ENCODE measurements at places on chromosomes 13 and 19.

DNA sequence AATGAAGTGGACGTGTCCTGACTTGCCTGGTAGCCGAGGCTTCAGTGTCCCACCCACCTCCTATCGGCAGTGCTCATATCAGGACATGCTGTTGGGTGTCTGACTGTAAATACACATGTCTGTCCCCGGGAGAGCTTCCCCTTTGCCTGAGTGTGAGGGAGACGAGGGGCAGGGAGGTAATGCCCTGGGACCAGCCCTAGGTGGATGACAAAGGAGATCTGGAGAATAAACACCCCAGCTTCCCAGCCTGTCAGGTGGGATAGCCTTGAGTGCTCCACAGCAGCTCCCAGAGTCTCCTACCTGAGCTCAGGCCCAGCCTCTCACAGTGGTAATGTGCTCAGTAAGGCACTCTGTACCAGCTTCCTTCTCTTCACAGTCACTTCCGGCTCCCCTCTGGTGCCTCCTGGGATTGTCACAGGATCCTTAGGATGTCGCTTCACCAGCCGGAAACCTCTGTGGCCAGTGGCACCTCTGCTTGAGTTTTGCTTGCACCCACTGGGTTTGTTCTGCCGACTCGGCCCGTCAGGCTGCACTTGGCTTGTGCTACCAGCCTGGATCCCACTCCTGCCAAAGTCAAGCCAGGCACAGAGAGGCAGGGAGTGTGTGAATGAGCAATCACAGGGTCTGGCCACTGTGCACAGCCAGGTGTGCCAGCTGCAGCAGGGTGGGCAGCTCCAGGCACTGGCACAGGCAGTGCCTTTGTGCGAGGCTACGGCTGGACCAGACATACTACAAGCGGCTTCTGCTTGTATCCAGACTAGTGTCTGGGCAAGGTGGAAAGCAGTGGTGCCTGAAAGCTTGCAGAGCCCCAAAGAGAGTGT is 54.4 kb upstream of the RGCC start:
- DNase-seq = no peak

GRCh38 chr13:81388400-81388799 is 1047.5 kb upstream of the SPRY2 start:
- DNase-seq = no peak

GRCh38 chr13:47457626-47458025 is 543.4 kb downstream of the SUCLA2 start:
- no peak for DNase-seq

DNA sequence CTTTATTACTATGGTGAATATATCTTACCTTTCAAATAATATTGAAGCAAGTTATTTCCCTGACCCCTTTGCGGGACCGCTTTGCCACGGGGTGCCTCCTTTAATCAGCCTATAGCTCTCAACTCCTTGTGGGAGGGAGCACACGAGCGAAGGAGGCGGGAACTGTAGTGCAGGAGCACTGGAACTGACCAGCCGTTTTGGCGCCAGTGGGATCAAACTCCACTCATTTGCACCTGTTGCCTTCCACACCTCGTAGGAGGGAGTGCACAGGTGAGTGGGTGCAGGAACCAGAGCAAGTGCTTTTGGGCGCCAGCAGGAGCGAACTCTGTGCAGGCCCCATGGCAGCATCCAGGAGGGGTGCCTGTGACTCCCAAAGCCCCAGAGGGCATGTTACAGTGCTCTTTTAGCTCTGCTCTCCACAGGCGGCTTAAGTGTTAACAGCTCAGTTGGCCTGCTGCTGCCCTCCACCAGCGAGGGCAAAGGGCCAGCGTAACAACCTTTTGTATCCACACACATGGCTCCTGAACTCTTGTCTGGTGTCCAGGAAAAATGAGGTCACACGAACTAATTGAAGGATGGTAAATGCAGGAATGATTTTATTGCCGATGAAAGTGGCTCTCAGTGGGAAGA is 206.9 kb downstream of the GGACT start:
- no peak for DNase-seq

DNA sequence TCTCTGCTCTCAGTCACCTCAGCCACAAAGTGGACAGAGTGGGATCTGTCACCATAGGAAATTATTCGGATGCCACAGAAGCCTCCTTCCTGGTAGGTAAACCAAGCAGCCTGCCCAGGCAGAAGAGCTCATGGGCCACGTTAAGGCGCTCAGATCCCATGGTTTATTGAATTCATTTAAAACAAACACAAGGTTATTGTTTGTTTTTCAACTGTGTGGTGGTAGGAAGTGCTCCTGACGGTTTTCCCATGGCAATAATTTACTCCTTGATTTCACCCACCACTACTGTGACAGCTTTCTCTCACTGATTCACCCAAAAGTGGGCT is 14.4 kb downstream of the BCAM start:
- DNase-seq = no peak

GRCh38 chr13:51825681-51826254 is 19.2 kb downstream of the TMEM272 start:
- DNase-seq = no peak

- no peak for DNase-seq
Measured at GRCh38 chr13:75194717-75195462, 287.1 kb downstream of the TBC1D4 start.

- no peak for DNase-seq
Measured at GRCh38 chr19:44588771-44589112, 24.6 kb upstream of the IGSF23 start.

GRCh38 chr13:102097708-102098107 is 304.1 kb downstream of the FGF14 start:
- no peak for DNase-seq

DNA sequence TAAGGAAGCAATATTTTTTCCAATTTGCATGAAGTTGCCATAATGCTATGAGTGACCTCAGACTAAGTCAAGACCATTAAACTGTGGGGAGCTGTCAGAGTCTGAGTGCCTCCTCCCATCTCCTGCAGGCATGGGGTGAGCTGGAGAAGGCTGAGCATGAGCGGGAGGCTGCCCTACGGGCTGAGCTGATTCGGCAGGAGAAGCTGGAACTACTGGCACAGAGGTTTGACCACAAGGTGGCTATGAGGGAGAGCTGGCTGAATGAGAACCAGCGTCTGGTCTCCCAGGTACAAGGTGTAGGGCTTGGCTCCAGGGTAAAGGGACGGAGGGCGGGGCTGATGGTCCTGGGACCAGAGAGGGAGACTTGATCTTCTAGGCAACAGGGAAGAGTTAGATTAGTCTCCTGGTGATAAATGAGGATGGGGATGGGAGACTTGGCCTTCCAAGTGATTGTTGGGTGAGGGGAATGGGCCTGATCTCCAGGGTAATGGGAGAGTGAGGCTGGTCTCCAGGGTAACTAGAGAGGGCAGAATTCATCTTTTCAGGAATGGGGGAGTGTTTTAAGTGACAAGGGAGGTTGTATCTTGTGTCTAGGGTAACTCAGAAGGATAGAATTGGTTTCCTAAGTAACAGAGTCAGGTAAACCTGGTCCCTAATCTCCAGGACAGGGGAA is 36.0 kb downstream of the SPTBN4 start:
- DNase-seq = no peak

DNA sequence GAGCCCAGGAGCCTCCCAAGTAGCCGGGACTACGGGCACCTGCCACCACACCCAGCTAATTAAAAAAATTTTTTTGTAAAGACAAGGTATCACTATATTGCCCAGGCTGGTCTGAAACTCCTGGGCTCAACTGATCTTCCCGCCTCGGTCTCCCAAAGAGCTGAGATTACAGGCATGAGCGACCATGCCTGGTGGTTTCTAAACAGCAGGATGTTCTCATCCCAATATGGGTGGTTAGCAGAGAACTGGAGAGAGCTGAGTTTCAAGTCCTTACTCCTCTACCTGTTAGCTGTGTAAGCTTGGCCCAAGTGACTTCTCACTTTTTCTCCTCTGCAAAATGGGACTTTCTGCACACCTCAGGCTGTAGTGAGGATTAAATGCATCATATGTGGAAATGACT is 8.0 kb downstream of the TMEM91 start:
- DNase-seq = no peak

DNA sequence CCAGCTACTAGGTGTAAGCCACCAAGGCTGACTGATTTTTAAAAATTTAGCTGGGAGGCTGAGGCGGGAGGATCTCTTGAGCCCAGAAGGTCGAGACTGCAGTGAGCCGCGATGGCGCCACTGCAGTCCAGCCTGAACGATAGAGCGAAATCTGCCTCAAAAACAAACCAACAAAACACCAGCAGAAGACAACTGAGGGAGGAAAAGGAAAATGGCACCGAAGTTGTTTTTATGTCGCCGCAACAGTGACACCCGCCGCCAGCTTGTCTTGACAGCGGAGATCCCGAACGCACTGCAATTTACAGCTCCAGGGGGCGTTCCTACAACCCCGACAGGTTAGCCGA is 298 bp upstream of the FAM98C start:
- DNase-seq = no peak

DNA sequence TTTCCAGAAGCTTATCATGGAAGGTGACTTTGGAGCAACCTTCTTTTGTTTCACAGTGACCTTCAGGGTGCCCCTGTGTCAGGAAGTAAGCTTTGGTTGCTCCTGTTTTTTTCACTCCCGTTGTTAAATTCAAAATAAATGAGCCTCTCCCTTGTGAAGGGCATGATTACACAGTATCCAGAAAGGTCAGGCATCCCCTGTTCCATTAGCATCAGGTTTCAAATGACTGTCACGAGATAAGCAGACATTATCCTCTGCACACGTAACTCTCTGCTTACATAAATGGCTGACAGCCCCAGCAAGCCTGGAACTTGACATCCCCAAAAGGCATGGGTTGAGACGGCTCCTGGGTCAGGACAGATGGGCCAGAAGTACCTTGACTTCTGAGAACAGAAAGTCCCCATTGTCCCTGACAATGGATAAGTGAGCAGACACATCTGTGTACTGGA is 52.0 kb downstream of the RAB20 start:
- no peak for DNase-seq

GRCh38 chr13:106528718-106529414 is 6.6 kb downstream of the EFNB2 start:
- no peak for DNase-seq

DNA sequence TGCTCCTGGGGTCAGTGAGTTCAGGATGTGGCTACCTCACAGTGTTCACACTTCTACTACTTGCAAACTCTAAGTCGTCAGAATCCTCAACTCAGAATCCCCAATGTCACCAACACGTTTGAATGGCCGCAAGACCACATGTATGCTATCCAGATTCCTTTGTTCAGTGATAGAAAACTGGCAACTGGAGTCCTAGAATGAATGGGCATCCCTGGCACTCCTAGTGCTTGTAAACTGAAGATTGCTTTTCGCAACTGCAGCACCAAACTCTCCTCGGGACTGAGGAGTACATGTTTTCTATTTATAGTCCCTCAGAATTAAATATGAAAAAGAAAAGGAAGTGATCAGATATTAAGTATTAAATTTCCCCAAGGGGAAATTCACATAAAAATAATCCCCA is 4.9 kb downstream of the SMAD9 start:
- DNase-seq = no peak

DNA sequence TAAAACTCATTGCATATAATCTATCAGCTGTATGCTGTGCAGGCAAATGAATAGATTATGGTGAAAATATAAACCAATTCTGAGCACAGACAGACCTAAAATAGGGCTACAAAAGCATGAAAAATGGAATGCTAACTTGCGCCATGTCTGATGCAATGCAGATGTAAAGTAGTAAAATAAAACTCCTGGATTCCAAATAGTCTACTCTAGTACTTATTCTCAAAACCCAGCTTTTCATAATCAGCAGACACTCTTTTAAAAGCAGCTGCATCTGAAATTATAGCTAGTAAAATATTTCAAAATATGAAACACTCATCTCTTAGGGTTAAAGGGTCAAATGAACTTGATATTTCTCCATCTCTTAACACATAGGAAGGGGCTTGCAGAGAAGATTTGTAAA is 4.7 kb upstream of the POMP start:
- DNase-seq = no peak

- no peak for DNase-seq
Measured at GRCh38 chr13:101301053-101301452, 115.3 kb downstream of the NALCN start.

- DNase-seq = no peak
Measured at GRCh38 chr19:50975766-50976165, 6.4 kb upstream of the KLK6 start.

GRCh38 chr13:48644141-48644540 is 9.6 kb upstream of the CYSLTR2 start:
- DNase-seq = no peak

GRCh38 chr19:17025991-17026658 is 485 bp downstream of the CPAMD8 start:
- no peak for DNase-seq

- DNase-seq = no peak
Measured at GRCh38 chr19:35048911-35049411, 7.4 kb downstream of the HPN start.

- DNase-seq = no peak
Measured at GRCh38 chr19:2060884-2061494, 9.9 kb upstream of the MKNK2 start.

GRCh38 chr13:21812192-21812626 is 141.3 kb downstream of the FGF9 start:
- no peak for DNase-seq

DNA sequence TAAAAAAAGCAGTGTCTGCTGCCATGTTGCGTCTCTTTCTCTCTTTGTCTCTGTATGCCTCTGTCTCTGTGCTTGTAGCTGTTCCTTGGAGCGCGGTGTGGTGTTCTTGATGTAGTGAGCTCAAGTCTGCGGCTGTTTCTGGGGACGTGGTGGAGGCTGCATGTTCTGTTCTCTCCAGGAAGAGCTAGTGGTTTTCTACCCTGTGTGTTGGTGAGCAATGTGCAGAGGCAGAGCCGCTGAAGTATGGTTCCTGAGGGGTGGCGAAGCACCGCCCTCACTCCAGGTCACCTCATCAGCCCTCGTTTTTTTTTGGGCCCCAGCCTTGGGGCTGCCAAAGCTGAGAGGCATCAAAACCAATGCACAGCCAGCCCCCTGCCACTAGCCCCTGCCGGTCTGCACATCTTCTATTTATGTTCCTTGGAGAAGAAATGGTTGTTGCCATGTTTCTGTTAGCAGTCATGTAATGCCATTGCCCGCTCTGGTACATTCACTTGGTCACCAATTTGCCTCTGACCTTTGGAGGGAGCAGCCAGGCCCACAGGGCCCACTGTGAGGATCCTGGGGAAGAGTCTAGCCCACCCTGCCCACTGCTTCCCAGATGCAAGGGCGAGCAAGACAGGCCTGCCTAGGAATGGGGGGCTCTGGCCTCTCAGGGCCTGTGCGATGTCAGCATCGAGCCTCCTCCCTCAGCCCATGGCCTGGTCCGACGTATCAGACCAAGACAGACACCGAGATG is 7.2 kb downstream of the HNRNPL start:
- DNase-seq = no peak

- DNase-seq = no peak
Measured at GRCh38 chr19:29309637-29310036, 96.7 kb upstream of the UQCRFS1 start.

- no peak for DNase-seq
Measured at GRCh38 chr19:46463516-46463915, 7.8 kb downstream of the PNMA8A start.

DNA sequence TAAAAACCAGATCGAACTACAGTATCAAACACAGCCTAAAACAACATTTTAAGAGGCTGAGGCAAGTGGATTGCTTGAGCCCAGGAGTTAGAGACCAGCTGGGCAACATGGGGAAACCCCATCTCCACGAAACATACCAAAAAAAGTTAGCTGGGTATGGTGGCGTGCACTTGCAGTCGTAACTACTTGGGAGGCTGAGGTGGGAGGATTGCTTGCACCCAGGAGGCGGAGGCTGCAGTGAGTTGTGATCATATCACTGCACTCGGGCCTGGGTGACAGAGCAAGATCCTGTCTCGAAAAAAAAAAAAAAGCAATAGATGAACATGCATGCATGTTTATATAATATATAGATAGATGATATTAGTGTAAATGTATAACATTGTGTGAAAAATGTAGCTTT is 5.2 kb upstream of the MRPS31 start:
- no peak for DNase-seq

GRCh38 chr13:73945382-73945781 is 188.8 kb downstream of the KLF12 start:
- DNase-seq = no peak
